Activated naive CD8-positive, alpha-beta T cell treated with anti-CD3 and anti-CD28 coated beads for 36 hours (primary cell): ENCODE measurements at places on chromosomes 6 and 20. TPM values are rescaled to one million over a fixed set of nuclear protein-coding genes. Genes with fewer than 3 reads are reported as not detected.

DNA sequence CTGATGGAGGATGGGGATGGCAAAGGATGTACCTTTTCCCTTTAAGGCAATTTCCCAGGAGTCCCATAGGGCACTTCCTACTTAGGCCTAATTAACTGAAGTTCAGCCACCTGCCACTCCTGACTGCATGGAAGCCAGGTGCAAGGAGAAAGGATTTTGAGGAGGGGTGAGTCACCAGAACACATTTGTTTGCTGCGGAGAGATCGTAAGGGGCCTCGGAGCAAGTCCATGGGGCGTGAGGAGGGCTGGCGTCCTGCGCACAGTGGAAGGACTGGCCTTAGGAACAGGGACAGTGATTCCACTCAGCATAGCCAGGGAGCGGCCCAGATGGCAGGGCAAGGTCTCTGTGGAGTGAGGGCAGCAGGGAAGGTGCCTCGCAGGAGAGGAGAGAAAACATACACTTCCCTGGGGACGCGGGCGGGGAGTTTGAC, 11.8 kb upstream of the MAP1LC3A start:
- H3K27me3 ChIP-seq, result peaks cover 9% of the 10 kb centered on the region
- H3K36me3 ChIP-seq, result peaks cover 2% of the 10 kb centered on the region
- no peak overlapping the region for H3K27ac ChIP-seq
- H3K4me1 ChIP-seq, result peaks cover 15% of the 10 kb centered on the region
- no peak for DNase-seq
- H3K4me3 ChIP-seq, result no peak overlapping the region

NECAB3 gene
- total RNA-seq, result 10.7 TPM

MBOAT1 gene
- 4.5 TPM for total RNA-seq

DBNDD2 gene
- 18.1 TPM for total RNA-seq

DNA sequence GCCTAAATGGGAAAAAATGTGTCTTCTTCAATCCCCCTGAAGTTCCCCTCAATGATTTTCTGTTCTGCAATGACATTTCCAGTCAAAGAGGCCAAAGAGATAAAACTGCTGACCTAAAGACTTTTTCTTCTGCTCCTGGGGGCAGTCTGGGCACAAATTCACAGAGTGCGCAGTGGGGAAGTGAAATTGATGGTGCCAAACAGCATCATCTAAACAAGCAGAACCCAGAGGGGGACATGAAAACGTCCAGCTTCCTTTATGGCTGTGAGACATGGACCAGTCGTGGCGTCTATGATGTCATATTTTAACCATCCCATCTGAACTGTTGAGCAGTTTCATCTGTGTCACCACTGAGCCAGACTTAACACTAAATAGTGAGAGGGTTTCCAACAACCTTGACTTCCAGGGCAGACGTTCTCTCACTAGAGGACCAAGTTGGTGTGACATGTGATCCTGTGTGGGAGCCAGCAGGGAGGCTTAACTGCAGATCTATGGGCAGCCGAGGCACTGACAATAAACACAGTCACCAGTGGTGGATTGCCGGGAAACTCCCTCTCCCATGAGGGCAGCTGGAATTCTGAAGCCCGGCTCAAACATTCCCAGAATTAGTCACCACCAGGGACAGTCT, 12.4 kb downstream of the SCML4 start:
- DNase-seq, result no peak
- H3K36me3 ChIP-seq, result peaks cover 13% of the 10 kb centered on the region
- peak overlapping the region; percentile 19 for H3K27ac ChIP-seq
- peaks cover 63% of the 10 kb centered on the region for H3K4me1 ChIP-seq

DNA sequence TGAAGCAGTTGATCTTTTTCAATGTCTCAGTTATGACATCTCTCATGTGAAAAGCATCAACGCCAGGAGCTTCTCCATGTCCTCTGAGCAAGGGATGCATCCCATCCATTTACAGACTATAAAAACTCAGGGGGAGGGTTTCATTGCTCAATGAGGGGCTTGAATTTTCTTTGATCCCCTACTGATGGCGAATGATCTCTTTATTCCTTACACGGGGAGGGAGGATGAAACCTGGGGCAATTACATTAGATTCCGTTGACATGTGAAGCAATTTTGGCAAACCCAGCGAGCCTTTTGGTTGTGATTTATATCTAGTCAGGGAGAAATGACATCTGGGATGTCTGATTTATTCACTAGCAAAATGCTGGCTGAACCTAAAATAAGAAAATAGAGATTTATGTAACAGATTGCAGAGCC, 268.9 kb downstream of the HIVEP2 start:
- peaks cover 23% of the 10 kb centered on the region for H3K4me1 ChIP-seq
- no peak overlapping the region for H3K4me3 ChIP-seq
- no peaks in the 10 kb centered on the region for H3K27me3 ChIP-seq
- no peaks in the 10 kb centered on the region for H3K36me3 ChIP-seq
- no peak for DNase-seq
- H3K27ac ChIP-seq, result no peak overlapping the region

ZNF76 gene
- 25.7 TPM for total RNA-seq
